ENCODE measurements at places on chromosomes 13 and 19. TPM values are rescaled to one million over a fixed set of nuclear protein-coding genes. Genes with fewer than 3 reads are reported as not detected.

DNA sequence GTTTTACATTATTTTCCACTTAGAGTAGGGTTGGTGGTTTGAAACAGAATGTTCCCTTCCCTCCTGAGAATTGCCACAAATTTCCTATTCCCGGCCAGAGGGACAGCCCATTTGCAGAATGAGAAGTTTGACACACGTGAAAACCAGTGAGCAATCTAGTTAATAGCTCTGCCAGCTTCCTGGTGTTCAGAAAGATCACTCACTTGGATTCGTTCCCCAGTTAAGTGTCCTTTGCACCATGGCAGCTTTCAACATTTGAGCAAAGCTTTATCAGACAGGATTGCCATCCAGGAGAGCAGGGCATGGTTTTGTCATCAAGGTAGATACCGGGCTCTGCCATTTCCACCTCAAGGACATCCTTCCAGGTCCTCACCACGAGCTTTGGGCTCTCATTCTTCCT lies 28.2 kb downstream of the RASL11A start:
- DNase-seq = no peak

The ZNF837 gene
- total RNA-seq = 2.3 TPM

The OSCAR gene
- total RNA-seq = 2.3 TPM

GRCh38 chr19:42542791-42543190 lies 14.5 kb upstream of the CEACAM1 start:
- DNase-seq = no peak

DNA sequence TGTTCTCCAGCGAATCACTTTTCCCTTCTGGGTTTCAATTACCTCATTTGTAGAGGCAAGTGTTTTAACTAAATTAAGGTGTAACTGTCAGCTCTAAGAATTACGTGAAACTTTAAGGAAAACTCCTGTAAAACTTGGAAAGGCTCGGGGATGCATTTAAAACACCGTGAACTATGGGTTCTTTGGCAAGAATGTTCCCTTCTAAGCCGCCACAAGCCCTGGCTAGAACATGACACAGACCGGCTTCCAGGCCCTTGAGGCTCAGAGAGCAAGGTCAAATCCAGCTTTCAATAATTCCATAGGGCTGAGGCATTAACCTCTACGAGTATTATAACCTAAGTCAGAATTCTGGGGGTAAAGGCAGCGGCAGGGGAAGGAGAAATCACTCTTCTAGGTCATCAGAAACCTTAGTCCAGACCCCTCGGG lies 685 bp downstream of the VWA8 start:
- no peak for DNase-seq

DNA sequence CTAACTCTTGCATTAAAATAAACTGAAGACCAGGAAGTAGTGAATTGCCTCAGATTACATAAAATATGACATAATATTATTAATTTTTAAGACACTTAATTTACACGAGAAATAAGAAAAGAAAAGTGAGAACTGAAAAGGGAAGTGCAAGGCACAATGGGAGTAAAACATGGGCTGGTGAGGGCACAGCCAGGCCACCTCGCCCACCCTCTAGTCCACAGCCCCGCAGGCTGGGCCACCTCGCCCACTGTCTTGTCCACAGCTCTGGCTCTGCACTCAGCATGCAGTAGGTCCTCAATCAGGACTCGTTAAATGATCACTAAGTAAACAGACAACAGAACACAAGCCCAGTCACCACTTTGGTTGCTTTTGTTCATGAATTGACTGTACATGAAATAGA lies 67.8 kb upstream of the ARHGEF7 start:
- no peak for DNase-seq

- peak; percentile 12 for DNase-seq
Measured at GRCh38 chr13:28147495-28147894, 9.2 kb downstream of the PAN3 start.

DNA sequence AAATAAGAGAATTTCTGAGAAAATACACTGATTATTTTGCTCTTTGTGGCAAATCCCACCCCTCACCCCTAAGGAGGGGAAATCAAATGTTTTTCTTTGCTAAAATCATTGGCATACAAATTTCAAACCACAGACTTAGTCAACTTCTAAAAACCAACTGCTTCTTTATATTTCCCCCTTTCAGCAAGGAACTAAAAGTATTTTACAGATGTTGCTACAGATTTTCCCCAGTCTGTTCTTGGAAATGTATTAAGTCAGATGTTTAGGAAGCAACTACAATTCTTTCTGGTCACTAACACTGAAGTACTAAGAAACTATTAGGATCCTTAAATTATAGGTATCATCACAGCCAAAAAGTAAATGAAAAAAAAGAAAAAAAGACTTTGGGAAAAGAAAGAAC lies 6.9 kb downstream of the MTMR6 start:
- DNase-seq = no peak
